ENCODE measurements at places on chromosomes 3 and 15.

- DNase-seq = no peak
Observed at GRCh38 chr3:161823910-161824309, 327.3 kb downstream of the OTOL1 start.

GRCh38 chr3:190269101-190269500, 53.1 kb downstream of the CLDN1 start:
- no peak for DNase-seq

DNA sequence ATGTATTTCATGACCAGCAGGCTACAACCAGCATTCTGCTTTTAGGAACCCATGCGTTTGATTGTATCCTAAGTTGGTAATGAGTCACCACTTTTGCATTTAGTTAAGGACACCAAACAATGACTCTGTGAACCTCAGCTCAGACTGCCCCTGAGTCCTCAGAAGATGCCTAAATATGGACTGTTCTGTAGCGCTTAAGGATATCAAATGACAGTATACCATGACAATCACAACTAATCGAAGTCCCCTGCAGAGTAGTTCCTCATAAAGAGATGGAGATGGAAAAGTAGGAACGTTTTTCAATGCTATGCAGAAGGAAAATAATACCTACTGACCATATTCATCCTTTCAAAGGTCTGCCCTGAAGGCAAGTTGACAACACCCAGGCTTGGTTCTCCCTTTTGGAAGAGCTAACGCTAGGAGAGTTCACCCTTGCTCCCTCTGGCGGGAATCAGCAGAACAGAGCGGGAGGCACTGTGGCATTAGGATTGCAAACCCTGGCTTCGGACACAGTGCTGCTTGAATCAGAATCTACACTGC, 508.6 kb downstream of the FHIT start:
- DNase-seq = no peak

DNA sequence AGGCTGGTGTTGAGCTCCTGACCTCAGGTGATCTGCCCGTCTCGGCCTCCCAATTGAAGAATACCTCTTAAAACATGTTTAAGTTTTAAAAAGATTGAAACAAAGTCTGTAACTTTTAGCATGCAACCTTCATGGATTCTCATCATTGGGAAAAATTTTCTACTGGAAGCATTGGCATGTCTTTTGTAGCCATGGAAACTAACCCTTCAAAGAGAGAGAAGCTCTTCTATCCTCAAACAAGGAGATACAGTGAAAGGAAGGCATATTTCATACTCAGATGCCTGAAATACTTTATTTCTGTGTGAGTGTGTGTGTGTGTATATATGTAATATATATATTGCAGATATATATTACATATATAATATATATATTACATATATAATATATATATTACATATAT, 154.9 kb downstream of the CHDH start:
- DNase-seq = no peak

- no peak for DNase-seq
Observed at GRCh38 chr3:84100861-84101260, 857.9 kb upstream of the CADM2 start.

- no peak for DNase-seq
Observed at GRCh38 chr15:56653107-56653506, 80.2 kb downstream of the ZNF280D start.

GRCh38 chr3:143001034-143001368, 369 bp upstream of the U2SURP start:
- DNase-seq = no peak

Data from D721Med (cell line).